Kidney glomerular epithelial cell (primary cell): ENCODE measurements at places on chromosomes 2 and 18.

GRCh38 chr18:48284743-48285142, 124.4 kb downstream of the ZBTB7C start:
- DNase-seq, result no peak

GRCh38 chr2:38093527-38094165, 17.7 kb upstream of the CYP1B1 start:
- DNase-seq, result no peak

DNA sequence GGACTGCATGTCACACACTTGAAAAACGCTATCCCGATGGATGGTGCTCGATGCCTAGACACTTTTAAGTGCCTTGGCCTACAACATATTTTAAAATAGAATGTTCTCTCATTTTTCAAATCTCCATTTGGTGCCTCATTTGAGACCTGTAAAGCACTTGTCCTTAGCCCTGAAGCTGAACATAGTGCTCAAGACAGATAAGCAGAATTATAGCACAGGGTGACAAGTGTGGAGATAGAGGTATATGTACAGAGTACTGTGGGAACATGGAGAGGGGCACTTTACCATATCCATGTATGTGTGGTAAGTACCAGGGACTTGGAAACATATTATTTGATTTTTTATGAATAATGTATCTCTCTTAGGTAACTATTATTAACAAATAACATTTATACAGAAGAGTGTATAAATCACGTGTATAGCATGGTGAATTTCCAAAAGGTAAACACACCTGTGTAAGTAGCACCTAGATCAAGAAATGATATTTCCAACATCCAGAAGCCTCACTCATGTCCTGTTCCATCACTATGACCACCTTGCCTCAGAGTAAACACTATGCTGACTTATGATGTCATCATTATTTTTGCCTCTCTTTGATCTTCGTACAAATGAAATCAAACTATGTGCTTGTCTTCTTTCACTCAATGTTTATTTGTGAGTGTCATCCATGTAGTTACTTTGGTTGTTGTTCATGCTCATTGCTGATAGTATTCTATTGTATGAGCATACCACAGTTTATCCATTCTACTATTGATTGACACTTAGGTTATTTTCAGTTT, 103.6 kb downstream of the BABAM2 start:
- no peak for DNase-seq

DNA sequence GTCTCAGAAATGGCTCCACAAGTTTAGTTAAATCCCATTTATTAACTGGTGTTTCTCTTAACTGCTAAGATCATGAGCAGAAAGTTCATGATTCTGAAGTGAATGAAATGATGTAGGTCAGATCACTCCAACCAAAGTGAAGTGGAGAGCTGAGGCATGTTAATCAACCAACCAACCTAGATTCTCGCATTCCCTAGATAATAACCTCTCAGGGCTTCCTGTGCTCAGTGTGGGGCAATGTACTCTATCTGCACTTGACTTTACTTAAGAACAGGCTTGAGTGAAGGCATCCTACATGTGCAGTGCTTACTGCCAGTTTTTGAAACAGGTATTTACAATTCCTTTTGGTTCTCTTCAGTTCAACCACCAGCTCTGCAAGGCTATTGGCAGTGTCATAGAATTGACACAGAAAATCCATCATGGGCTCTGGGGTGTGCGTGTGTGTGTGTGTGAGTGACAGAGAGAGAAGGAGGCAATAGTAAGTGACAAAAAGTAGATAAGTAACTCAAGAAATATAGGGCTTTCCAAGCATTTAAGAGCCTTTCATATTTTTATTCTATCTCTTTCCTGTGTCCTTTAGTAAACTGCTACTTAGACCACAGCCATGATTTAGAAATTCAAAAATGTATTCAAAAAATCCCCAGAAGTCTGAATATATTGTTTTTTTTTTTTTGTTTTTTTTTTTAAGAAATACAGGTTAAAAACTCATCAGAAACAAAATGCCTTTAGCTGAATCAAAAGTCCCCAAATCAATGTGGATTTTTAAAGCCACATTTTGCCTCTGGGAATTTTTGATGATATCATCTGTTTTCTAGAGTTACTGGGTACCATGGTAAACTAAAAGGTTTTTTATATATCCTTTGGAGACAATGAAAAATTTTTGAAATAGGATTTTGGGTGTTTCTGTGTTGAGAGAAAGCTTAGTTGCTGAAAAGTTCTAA, 28.6 kb downstream of the DOCK10 start:
- DNase-seq, result peak; percentile 3

DNA sequence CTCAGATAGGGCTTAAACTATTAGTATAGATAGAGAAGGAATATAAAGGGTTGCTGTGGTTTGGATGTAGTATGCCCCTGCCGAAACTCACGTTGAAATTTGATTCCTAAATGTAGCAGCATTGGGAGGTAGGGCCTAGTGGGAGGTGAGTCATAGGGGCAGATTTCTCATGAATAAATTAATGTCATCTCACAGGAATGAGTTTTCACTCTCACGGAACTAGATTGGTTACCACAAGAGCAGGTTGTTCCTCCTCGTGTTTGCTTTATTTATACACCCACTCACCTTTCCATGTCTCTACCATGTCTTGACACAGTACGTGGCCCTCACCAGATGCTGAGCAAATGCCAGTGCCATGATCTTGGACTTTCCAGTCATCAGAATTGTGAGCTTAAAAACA, 218.2 kb downstream of the RBM43 start:
- peak; percentile 29 for DNase-seq

DNA sequence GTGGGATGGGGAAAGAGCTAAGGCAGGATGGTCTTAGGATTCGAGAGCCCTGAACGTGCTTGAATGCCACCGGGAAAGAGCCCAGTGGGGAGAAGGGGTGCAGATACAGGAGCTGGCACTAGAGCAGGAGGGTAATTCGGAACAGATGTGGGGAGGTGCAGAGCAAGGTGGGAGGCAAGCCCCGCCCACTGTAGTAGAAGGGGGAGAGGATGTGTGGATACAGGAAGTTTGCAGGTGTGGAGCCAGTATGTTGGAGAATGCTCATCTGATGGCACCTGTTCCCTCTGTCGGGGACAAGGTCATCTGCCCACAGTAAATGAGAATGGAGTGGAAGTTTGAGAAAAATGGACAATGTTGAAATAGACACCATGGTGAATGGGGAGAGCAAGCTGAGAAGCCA, 28.8 kb downstream of the CHST10 start:
- no peak for DNase-seq

DNA sequence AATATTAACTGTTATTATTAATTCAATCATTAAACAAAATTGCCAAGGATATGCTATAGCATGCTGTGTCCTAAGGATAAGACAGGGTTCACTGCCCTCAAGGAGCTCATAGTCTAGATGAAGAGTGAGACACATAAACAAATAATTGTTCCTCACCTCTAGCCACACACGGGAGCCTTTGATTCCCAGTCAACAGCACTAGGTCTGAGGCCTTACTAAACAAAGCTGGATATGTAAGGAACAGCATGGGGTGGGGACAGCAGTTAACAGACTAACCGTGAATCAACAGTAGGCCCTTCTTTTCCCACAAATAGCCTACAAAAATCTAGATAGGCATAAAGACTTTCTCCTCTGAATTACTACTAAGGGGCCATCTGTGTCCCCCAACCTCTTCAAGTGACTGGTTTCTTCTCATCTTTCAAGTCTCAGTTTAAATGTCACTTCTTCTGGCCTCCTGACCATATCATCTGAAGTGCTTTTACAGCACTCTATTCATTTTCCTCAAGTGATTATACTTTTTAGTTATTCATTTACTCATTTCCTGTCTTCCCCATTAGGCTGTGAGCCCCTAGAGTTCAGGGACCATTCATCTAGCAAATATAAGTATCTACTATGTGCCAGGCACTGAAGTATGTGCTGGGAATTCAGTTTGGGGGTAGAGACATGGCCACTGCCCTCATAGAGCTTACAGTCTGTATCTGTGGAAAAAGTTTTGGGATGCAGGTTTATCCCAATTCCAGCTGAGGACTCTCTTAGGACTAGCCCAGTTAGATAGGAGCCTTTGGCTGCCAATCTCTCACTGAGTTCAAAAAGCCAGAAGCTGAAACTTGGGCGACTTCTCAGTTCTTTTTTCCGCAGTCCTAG, 29.9 kb upstream of the IHH start:
- DNase-seq, result no peak

DNA sequence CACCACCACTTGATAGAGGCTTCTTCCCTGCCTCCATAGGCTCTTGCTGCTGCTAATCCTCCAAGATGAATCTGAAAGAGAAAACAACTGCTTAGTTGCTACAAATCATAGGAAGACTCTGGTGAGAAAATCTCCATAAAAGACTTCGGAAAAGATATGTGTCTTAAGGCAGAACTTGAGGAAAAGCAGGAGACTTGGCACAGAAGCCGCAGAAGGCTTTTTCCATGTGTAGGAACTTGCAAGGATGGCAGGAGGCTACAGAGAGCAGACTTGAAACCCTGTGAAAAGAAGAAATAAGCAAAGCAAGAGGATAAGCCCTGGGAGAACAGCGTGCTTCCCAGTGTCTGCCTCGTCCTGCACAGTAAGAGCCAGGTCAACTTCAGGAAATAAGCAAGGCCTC, 128.2 kb upstream of the NDUFV2 start:
- no peak for DNase-seq

GRCh38 chr2:32825291-32825712, 121.5 kb upstream of the LTBP1 start:
- DNase-seq, result peak; percentile 11

- no peak for DNase-seq
Measured at GRCh38 chr2:41847744-41848441, 199.9 kb upstream of the PKDCC start.

DNA sequence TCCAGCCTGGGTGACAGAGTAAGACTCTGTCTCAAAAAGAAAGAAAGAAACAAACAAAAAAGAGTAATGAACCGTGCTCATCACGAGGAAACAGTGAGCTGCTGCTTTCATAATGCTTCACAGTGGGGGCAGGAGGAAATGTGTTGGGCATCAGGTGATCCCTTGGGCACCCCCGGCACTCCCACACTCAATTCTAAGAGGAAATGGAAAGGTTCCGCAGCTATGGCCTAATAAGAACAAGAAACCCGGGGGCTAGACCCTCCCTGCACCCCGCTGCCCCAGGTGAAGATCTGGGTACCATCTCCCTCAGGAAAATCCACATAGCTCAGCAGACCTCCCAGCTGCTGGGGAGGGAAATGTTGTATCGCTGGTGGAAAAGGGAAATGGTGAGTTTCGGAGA, 118.9 kb downstream of the LPIN1 start:
- no peak for DNase-seq

- DNase-seq, result peak; percentile 9
Measured at GRCh38 chr2:145431181-145431951, 911.4 kb upstream of the ZEB2 start.

- peak; percentile 55 for DNase-seq
Measured at GRCh38 chr18:35143622-35144596, 96.9 kb upstream of the ZNF397 start.

GRCh38 chr2:129006135-129006886, 687.6 kb upstream of the HS6ST1 start:
- no peak for DNase-seq

- no peak for DNase-seq
Measured at GRCh38 chr18:10732990-10733389, 207.2 kb downstream of the NAPG start.

DNA sequence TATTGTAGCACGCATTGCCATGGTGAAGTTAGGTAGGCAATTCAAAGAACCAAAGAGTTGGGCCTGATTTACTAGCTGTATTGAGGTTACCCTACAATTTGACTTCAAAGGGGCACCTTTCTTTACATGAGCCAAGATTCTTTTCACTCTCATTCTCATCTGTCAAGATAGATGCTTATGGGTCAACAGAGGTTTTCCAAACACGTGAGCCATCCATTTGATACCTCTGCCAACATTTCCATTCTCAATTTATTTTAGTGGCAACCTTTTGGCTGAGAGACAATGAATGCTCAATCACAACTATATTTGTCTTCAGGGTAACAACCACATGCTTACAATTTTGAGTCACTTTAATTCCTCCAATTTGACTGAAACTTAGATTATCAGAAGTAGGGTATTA, 370.6 kb upstream of the CDH20 start:
- DNase-seq, result no peak

GRCh38 chr2:53182601-53183000, 585.0 kb upstream of the CHAC2 start:
- peak; percentile 31 for DNase-seq

DNA sequence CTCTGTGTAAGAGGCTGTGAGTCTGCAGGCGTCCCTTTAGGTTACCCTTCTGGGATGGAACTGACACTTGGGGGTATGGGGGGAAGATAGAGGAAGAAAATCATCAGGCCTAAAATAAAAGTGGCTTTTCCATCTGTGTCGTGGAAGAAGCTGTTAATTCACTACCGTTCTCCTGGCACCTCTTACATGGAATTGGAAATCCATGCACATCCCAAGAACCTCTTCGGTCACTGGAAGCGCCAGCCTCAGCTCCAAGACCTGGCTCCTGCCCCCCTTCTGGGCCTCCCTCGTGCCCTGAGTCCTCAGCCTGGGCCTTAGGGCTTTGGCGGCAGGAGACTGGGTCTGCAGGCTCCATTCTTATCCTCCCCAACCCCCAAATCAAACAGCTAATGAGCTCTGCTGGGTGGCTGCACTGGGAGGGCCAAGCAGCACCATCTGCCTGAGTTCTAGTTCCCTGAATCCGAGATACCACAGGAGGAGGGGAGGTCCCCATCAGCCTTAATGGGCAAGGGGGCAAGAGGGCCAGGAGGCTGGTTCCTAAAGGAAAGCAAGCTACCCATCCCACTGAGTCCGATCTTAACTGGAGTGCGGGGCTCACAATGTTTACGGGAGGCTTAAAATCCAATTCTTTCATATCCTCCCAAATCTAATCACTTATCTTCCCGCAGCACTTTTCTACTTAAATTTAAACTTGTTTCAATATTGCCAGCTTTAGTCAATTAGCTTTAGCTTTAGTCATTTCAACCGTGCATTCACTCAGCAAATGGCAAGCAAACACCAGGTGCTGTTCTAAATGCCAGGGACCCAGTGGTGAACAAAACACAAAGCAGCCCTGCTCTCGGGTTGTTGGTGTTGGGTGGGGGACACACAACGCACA, 52.8 kb downstream of the FAM178B start:
- DNase-seq, result no peak

DNA sequence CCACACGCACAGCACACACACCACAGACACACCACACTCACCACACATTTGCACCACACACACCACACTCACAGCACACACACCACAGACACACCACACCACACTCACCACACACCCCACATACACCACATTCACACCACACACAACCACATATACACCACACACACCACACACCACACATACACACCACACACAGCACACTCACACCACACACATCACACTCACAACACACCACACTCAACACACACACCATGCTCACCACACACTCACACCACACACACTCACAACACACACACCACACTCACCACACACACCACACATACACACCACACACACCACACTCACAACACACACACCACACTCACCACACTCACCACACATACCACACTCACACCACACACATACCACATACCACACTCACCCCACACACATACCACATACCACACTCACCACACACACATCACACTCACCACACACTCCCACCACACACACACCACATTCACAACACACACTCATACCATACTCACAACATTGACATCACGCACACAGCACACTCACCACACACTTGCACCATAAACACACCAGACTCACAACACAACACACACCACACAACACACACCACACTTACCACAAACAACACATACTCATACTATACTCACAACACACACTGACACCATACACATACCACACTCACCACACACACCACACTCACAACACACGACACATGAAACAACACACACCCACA, 60.0 kb downstream of the SDC1 start:
- DNase-seq, result no peak
